ENCODE measurements at places on chromosomes 3 and 15. TPM values are rescaled to one million over a fixed set of nuclear protein-coding genes. Genes with fewer than 3 reads are reported as not detected.

Gene SCAMP5
- total RNA-seq, result 1.1 TPM

Gene STAC
- total RNA-seq, result 5.9 TPM

Gene AHSG
- not detected for total RNA-seq

Gene SV2B
- total RNA-seq, result 2.3 TPM

Gene ATP2B2
- 0.45 TPM for total RNA-seq

Data from lower leg skin (tissue), 4 donors.